ENCODE measurements at places on chromosomes 7 and 10. TPM values are rescaled to one million over a fixed set of nuclear protein-coding genes. Genes with fewer than 3 reads are reported as not detected.

DNA sequence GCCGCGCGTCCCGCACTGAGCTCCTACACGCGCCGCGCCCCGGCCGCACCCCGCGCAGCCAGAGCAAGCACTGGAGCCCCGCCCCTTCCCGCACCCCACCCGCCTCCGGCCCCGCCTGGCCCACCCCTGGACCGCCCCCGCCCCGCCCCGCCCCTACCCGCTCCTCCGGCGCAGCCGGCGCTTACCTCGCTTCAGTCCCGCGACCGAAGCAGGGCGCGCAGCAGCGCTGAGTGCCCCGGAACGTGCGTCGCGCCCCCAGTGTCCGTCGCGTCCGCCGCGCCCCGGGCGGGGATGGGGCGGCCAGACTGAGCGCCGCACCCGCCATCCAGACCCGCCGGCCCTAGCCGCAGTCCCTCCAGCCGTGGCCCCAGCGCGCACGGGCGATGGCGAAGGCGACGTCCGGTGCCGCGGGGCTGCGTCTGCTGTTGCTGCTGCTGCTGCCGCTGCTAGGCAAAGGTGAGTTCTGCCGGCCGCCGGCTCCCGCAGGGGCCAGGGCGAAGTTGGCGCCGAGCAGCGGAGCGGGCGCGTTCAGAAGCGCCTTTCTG, at the start of gene RET:
TSS of gene RET (plus strand) at position 194 of the 545 bp plus-strand sequence. CDS start at position 384, 190 bp downstream.
- peak; percentile 99 for DNase-seq

- DNase-seq: peak; percentile 94
Measured at GRCh38 chr10:132938472-132939339, 3.7 kb downstream of the CFAP46 start.

A1CF gene
- not detected for total RNA-seq

DNA sequence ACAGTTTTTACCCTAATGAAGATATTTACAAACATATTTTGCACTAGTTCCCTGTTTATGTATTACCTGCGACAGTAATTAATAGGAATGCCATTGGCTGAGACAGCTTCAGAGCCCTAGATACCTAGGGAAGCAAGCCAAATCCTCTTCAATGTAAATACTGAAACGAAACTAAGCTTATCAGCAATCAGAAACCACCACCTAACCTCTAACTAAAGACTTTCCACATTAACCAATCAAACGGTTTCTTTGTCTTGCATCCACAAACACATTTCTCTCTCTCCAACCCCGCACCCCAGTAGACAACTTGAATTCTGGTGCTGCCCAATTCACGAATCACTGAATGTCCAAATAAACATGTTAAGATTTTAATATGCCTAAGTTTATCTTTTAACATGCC, 474.4 kb upstream of the C7orf33 start:
- DNase-seq: no peak

LARP4B gene
- 31.3 TPM for total RNA-seq

GRCh38 chr7:157485361-157485831, 148.6 kb downstream of the DNAJB6 start:
- no peak for DNase-seq

AKR1C4 gene
- total RNA-seq: not detected

- peak; percentile 85 for DNase-seq
Measured at GRCh38 chr10:79404231-79404609, 41.2 kb downstream of the ZCCHC24 start.

DNA sequence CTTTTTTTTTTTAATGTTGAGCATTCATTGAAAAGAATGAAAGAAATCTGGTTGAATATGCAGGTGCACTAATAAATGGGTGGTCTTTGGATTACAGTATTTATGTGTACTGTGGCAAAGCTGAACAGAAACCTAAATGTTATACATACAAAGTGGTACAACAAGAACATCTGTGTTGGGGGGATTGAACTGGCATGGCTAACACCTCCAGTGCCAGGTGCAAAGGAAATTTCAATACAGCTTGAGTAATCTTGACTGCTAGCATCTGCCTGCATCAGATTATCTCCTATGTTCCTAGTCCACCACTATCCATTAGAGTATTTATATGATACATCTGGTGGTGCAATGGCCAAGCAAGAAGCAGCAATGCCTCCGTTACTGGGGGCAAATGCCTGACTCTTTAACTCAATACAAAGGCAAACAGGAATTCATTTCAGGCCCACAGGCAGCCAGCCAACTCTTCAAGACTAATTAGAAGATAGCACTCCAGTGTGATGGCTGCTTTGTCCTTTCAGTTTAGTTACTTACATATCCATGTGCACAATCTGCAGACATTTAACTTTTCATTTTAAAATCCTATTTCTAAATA, 220.5 kb upstream of the ETV1 start:
- DNase-seq: no peak

DNA sequence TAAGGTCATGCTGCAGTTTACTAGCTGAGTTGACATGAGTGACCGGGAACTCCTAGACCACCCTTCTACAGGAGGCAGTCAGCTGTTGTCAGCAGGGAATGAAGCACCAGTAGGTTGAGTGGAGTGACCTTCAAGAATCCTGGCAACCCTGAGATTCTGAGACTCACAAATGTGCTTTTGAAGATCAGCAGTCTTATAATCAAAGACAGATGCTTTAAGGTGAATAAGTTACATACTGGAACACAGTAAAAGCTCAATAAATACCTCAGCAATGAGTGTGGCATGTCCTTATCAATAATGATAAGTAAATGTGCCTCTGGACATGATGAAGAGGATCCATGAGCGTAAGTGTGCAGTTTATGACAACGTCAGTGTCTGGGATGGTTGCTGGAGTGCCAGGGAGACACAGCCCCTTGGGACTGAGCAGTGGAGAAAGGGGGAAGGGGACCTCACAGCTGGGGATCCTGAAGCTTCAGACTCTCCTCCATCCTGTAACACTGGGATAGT, 11.9 kb upstream of the OR6V1 start:
- DNase-seq: no peak

- peak; percentile 60 for DNase-seq
Measured at GRCh38 chr7:27159266-27160144, 3.0 kb upstream of the HOXA7 start.

DNA sequence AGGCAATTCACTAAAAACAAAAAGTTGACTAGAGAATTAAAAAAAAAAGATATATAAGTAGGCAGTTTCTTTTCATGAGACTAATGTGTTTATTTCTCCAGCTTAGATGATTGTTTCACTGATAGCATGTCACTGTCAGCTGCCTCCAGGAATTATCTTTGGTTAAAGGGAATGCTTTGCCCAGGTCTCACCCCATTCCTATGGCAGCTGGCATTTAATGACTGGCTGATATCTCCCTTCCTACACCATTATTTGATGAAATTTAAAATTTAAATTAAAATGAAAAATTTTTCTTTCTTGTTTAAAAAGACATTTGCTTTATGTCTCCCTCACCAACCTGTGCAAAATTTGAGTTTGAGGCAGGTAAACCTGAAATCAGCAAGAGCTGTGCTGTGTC, 214.5 kb upstream of the PRSS1 start:
- DNase-seq: no peak

SLC13A1 gene
- total RNA-seq: not detected

ASB10 gene
- not detected for total RNA-seq

- DNase-seq: no peak
Measured at GRCh38 chr7:94243066-94243711, 151.5 kb upstream of the COL1A2 start.

ZSCAN25 gene
- total RNA-seq: 13.2 TPM

- no peak for DNase-seq
Measured at GRCh38 chr10:89283936-89284475, 17.8 kb upstream of the IFIT2 start.

ANKRD30A gene
- total RNA-seq: not detected

DNA sequence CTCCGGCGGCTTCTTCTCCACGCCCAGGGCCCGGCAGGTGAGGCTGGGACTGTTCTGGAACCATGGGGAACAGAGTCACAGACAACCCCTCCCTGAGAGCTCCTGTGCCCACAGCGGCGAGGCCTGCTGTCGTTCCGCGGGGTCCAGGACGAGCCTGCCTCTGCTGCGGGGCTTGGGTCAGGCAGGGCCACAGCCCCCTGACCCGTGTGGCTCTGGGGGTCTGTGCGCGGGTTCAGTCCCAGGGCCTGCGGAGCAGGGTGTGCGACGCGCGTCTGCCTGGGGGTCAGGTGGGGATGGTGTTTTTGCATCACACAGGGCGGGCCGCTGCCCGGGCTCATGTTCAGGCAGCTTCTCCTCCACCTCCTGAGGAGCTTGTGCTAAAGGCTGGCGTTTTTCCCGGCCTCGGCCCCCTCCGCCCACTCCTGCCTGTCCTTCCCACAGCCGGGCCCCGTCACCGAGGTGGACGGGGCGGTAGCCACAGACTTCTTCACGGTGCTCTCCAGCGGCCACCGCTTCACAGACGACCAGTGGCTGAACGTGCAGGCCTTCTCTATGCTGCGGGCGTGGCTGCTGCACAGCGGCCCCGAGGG, 8.4 kb downstream of the AP5Z1 start:
- no peak for DNase-seq

DNA sequence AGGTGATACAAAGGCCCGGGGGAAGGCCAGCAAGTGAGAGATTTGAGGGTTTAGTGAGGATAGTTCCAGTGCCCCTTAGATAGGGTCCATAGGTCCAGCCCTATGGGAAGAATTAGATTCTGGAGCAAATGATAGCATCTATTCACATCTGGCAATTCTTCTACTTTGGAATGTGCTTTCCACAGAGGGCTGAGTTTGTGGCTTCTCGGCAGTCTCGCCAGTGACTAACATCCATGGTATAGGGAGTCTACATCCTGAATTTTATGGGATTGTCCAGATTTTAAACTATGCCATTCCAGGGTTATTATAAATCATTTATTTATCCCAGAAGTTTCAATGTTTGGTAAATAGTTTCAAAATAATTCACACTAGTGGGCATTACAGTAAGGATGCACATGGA, 207.3 kb upstream of the ADO start:
- no peak for DNase-seq

DNA sequence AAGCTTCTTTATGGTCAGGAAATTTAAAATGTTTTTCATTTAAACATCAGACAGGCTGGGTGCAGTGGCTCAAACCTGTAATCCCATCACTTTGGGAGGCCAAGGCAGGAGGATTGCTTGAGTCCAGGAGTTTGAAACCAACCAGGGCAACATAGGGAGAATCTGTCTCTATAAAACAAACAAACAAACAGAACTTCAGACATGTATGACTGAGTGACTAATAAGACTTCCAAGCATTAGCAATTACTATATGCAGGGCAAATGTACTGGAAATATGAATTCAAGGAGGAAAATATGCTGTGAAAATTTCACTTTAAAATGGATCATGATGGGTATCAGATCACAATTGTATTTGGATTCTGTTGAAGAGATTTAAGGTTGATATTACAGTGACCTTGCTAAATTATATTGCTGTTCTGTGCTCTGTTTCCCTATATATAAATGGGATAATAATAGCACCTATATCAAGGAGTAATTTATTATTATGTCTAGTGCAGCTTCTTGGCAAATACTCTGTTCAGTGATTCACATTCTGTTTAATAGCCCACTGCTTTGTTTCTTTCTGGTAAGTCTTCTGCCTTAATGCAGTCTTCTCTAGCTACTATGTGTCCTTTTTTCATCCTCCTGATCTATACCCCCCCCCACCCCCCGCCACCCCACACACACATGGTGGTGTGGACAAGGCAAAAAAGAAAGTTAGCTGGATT, 36.2 kb downstream of the BMPR1A start:
- no peak for DNase-seq

DNA sequence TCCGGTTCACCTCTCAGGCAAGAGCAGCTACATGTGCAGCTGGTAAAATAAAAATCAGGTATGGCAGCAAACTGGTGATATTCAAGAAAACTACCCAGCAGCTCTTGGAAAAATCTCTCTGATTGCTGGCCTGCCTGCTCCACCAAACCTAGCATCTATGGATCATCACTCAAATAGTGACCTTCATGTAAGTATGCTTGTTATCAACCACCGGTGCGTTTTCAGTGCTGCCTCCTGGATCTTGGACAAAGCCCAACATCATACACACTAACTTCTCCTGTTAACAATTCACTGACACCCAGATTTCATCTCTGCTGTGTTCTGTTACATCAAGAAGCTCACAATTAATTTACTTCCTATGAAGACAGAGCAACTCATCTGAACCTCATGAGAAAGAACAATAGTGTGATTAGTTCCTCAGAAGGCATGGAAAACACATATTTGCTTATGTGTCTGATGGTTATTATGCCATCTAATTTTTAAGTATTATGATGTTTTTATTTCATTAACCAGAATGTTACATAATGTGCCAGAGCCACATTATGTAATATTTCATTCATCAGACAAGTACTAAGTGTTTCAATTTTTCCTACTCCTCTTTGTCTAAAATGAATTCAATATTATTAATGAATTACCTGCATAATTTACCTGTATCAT, 8.8 kb downstream of the CDK6 start:
- no peak for DNase-seq

DNA sequence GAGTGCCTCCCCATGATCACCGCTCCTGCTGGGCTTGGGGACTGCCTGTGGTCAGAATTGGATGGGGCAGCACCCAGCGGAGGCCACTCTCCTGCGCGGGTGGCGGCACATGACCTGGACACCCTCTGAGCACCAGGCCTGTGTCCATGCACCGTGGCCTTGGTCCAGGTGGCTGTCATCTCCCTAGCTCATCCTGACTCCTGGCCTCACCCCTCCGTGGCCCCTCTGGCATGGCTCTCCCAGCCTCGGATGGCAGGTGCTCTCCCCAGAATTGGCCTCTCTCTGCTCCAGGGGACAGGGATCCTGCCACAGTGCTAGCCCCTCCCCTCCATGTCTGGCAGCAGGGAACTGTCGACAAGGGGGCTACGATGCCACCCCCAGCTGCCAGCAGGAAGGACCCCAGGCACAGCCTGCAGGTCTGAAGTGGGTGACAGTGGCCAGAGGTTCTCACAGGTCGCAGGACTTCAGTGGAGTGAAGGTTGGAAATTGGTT, 37.2 kb upstream of the BTBD16 start:
- no peak for DNase-seq

- no peak for DNase-seq
Measured at GRCh38 chr10:89362929-89363328, 14.9 kb upstream of the IFIT1B start.

GRCh38 chr10:72258617-72259016, 15.1 kb upstream of the DDIT4 start:
- DNase-seq: no peak

DNA sequence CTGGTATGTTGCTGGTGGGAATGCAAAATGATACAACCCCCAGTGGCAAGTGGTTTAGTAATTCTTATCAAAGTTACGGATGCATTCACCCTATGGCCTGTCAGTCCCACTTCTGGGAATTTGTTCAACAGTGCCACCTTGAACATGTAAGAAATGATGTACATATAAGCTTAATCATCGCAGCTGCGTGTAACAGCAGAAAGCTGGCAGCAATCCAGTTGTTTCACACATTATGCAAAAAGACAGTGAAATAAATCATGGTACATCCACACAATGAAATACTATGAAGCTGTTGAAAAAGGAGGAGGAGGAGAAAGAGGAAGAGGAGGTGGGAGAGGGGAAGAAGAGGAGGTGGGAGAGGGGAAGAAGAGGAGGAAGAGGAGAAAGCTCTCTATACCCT, 76.2 kb upstream of the MYL10 start:
- no peak for DNase-seq

TCERG1L gene
- total RNA-seq: 5.4 TPM

CYP2W1 gene
- not detected for total RNA-seq

TLL2 gene
- total RNA-seq: 2.5 TPM

All from H7 (cell line).